ENCODE measurements at places on chromosomes 11 and 22.

GRCh38 chr11:65551572-65552387, 6.4 kb downstream of the LTBP3 start:
- no peak for DNase-seq

- DNase-seq, result no peak
Observed at GRCh38 chr11:102879801-102880200, 5.0 kb upstream of the MMP12 start.

DNA sequence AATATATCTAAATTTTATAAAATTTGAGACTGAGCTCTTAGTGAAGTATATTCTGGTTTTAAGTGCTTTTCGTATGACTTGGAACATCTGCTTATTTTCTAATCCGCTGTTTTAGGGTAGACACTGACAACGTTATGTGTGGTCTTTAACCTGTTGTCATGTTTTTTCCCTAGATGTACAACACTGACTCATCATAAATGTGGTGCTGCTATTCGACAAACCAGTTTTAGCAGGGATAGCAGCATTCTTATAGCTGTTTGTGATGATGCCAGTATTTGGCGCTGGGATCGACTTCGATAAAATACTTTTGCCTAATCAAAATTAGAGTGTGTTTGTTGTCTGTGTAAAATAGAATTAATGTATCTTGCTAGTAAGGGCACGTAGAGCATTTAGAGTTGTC, 23.8 kb upstream of the HIKESHI start:
- DNase-seq, result no peak

GRCh38 chr11:104588446-104588845, 309.8 kb downstream of the CASP12 start:
- DNase-seq, result no peak

DNA sequence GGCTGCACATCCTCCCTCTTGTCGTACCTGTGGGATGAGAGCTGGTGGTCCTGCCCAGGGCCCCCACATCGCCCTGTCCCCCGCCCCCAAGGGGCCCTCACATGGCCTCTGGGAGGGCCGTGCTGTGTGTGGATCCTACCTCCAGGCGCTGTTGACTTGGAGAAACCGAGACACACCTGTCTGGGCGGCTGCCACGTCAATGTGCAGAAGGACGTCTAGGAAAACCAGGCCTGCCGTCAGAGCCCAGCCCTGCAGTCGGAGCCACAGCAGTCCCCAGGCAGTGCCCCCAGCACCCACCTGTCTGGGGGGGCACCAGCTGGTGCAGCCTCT, 14.2 kb downstream of the ALG12 start:
- no peak for DNase-seq

DNA sequence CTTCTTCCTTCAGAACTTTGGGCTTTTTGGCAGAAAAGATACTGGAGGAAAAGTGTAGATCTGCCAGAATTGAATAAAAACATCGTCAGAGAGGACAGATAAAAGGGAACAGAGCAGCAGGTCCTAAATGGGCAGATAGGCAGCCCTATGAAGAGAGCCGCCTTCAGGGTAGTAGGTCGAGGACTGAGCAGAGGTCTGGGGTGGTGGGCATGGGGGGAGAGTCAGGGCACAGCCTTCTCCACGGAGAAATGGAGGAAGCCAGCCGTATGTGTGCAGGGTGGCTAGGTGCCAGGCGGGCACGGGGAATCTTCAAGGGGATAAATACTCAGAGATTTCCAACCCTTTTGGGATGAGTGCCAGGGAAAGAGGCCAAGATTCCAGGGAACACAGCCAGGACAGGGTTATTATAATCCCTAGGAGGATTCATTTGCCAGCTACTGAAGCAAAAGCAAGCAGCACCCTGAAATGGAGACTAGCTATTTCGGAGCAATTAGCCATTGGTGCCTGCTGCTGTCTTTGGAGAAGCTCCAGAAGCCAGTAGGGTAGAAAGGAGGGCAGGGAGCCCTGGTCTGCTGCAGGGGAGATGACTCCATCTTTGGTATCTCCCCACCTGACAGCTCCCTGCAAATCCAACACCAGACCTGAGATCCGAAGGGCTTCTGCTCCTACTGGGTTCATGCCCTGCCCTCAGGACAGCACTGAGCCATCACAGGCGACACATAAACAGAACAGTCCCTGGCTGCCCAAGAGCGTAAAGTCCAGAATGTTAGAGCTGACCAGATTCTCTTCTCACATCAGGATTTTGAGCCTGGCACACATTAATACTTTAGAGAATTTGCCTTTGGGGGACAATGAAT, 174.5 kb upstream of the NTM start:
- DNase-seq, result no peak

DNA sequence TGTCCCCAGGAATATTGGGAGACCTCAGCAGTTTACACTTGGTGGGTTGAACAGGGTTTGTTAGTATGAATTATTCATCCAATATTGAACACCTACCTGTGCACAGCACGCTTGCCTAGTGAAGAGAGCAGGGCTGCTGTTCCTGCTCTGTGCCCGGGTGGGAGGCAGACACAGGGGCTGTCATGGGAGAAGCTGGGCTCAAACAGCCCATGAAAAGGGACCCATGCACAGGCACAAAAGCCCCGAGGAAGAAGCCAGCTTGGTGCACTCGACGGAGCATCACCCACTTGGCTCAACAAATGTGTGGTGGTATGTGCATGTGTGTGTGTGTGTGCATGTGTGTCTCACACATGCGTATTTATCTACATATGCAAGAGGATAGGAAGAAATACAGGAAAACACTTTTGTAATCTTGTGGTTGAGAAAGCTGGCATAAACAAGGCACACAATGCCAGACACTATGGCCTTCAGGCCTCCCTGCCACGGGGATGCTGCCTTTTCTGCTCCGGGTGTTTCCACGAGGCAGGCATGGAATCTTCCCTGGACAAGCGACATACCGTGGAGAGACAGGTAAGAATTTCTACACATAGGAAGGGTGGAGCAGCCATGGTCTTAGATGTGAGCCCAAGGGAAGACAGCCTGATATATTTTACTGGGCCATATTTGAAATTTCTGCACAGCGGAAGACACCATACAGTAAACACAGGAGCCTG, 5.0 kb upstream of the APOBEC3A start:
- no peak for DNase-seq

DNA sequence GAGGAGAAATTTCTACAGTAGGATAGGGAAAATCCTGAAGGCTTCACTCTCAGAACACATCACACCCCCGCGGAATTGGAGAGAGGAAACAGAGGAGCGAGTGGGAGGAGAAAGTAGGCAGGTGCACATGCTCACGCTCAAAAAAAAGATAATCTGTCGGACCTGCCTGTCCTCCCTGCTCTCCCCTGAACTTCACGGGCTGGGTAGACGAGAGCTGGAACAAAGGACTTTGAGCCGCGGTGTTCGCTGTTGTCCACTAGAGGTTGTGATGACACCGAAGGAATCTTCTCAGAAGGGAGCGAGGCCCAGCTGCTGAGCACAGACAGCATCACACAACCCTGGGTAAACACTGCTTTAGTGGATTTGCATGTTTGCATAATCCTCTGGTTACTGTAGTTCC, 5.0 kb downstream of the SEZ6L start:
- no peak for DNase-seq

DNA sequence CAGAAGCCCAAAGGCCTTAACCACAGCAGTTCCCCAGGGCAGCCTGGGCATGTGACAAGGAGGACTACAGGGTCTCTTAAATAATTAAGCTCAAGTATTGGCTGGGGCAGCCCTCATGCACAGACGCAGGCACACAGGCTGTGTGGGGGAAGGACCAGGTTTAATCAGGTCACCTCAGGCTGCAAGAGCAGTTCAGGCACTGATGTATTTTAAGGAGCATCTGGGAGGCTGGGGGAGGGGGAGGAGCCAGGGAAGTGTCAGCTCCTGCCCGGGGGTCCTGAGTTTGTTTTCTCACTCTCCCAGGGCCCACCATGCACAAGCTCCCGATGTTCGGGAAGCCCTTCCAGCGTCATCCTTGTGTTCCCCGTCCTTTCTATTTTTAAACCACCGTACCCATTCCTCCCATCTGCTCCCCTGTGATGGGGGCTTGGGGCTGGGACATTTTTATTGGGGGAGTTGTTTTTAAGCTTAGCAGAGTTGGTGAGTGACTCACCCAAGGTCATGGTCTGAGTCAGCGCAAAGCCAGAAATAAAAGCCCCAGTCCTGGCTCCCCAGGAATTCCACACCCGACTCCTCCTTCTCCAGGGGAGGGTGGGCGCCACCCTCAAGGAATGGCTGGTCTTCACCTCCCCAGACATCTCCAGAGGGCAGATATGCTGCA, 2.4 kb downstream of the CSDC2 start:
- no peak for DNase-seq

DNA sequence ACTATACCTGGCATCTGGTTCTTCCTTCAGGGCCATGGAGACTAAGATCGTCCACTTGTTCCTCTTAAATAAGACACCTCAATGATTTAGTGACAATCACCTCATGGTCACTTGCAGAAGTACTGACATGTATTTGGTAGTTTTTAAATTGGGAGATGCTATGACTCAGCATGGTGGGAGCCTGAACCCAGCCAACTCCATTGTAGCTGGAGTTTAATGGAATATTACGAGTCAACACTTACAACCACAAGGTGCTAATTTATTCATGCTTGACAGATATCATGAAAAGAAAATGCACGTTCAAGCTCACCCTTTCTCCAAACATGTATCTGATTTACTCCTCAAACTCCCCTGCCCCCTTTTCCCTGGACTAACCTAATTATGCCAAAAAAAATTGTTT, 16.6 kb upstream of the APOL3 start:
- no peak for DNase-seq

DNA sequence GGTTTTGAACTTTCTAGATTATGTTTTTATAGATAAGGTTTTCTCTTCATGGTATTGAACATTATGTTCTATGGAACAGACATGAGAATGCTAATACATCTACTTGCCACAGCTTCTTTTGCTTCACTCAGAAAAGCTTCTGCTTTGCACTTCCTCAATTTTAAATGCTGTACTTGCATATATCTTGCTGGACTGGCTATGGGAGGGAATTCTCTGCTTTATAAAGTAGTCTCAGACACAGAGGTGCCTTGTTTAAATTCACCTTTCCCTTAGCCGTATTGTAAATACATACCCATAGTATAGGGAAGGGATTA, 173.9 kb downstream of the DDX10 start:
- no peak for DNase-seq

DNA sequence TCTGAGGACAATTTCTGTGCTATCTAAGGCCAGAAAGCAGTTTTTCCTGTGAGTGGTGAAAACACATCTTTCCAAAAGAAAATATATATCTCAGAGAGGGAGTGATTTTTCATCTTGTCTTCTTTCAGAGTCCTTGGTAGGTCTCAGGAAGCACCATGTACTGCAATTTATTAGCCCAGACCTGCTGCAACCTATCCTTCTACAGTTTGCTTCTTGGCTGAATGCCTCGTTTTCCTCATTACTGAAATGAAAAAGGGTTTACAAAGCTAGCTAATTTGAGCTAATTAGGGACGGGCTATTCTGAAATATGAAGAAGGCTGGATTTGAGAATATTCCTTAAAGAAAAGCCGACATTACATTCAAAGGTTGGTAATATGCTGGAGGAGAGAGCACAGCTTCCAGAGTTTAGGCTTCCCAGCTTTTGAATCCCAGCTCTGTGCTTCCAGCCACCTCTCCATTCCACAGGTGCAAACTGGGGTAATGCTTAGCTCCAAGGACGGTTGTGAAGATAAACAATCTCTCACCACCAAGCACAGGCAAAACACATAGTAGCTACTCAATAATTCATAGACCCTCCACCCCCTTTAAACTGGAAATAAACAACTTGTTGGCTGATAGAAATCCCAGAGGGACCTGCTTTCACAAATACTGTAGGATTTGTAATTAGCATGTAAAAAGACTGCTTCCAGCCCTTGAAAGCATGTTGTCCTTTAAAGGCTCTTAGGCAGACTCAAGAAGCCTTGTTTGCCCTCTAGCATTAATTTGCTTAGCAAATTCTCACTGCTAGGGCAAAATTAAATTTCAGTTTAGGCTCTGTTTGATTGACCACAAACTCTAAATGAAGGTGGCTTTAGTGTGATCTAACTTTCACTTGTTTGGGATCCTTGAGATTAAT, 24.5 kb upstream of the SESN3 start:
- DNase-seq, result no peak

DNA sequence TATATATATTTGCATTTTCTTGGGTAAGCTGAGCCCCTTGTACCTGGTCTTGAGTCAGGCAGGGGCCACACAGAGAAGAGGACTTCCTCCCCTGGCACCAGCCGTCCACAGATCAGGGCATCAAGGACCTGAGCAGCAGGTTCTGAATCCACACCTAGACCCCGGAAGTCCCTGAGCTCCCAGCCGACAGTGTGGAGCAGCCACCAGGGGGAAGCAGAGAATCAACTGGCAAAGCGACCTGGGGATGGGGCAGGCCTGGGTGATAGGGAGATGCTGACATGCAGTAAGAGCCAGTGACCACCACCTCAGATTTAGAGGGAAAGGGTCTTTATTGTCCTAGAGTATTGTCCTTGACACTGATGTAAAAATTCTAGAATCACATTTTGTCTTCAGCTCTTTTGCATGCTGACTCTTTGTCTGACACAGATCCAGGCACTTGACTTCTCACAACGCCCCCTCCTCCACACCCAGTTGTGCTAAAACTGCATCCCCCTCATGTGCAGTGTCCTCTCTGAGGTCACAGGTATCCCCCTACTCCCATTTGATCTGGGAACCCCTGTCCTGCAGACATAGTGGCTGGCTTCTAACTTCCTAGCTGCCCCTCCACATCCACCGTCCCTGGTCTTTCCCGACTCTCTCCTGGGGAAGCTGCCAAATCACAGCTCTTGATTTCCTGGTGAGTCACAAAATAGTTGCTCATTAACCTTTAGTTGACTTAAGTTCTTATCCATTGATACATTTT, 109.3 kb downstream of the GGTLC2 start:
- DNase-seq, result peak; percentile 65

GRCh38 chr11:104736502-104736901, 161.8 kb downstream of the CASP12 start:
- no peak for DNase-seq

GRCh38 chr11:41861838-41862237, 402.4 kb upstream of the LRRC4C start:
- no peak for DNase-seq

- DNase-seq, result no peak
Observed at GRCh38 chr11:121763526-121763925, 310.8 kb upstream of the SORL1-AS1 start.

GRCh38 chr11:21295508-21295907, 626.1 kb downstream of the NELL1 start:
- no peak for DNase-seq

GRCh38 chr11:203945-204586, 3.1 kb downstream of the BET1L start:
- no peak for DNase-seq

DNA sequence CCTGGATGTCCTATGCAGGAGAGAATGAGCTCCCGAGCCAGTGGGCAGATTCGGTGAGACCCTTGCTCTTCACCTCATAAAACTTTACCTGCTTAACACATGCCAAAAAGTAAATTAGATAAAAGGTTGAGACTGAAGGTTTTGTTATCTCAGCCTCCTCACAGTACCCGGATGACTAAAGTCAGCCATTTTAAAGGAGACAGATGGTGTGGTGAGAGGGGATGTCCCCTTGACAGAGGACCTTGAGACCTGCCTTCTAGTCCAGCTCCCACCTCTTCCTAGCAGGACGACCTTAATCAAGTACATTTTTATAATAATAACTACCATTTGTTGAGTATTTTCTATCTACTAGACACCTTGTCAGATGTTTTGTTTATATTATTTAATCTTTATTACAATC, 39.7 kb downstream of the C11orf91 start:
- no peak for DNase-seq

All from T47D (cell line).